ENCODE measurements at places on chromosomes 12 and 14.

DNA sequence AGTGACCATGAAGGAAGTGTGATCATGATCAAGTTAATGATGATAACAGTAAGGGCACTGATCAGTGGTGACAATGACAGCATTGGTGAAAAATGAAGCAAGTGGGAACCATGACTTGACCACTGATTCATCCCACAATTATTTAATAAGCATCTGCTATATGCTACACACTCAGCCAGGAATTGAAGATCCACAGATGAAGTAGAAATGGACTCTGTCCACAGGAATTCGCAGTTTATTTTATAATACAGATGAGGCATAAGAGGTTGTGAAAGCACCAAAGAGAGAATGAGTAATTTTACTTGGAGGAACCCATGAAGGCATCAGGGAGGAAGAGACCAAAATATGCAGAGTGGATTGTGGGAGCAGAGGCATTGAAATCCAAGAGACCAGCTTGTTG lies 33.8 kb upstream of the SMUG1 start:
- peak; percentile 90 for DNase-seq

- no peak for DNase-seq
Observed at GRCh38 chr12:62604373-62604772, 137.7 kb downstream of the MON2 start.

DNA sequence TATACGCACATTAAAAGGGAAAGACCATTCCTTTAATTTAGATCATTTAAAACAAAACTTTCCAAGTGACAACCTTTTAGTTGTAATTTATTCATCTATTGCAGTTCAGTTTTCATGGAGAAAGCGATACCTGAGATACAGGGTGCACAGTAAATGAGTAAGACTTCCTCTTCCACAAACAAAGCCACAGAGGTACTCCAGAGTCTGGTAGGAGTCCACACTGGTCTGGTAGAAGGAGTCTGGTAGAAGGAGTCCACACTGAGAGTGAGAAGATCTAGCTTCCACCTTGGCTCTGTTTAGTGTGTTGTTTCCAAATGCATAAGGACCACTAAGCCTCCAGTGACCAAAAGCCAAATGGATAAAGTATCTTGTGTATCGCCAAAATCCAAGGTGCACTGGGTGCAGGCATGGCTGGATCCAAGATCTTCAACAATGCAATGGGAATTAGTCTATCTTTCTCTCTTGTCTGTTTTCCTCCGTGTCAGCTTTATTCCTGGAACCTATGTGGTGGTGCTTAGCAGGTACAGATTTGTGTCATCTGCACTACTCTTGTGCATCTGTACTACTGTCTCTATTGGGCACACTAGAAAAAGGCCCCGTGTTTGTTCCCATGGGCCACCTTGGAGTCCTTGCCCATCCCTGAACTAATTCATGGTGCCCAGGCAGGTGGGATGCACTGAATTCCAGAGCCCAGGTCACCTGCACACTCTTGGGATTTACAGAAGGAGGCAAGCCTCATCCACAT lies 331.1 kb downstream of the BCL11B start:
- no peak for DNase-seq

GRCh38 chr14:50998612-50999011 lies 54.3 kb upstream of the PYGL start:
- DNase-seq, result no peak

- no peak for DNase-seq
Observed at GRCh38 chr14:56794557-56795283, 15.6 kb downstream of the OTX2 start.

DNA sequence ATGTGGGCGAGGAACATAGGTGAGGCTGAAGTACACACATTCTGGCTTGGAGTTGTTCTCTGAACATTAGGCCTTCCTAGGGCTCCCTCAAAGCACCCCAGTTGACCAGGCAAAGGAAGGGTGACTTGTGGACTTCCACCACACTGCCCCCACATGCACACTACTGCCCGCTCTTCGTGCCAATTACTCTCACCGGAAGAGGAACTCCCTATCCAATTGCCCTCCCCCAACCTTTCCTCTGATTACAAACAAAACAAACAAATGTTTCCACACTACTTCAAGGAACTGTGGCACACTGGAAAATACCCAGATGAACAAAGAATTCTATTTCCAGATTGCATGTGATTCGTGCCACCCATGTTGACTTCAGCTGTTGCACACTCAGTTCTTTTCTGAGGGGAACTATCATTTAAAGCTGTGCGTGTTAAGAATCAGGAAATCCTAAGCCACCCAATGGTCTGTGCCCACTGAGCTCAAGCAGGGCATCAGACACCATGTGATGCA lies 139.3 kb downstream of the SSPN start:
- DNase-seq, result no peak

- DNase-seq, result no peak
Observed at GRCh38 chr14:59352961-59353360, 112.2 kb downstream of the GPR135 start.

GRCh38 chr14:69043596-69044260 lies 64.6 kb upstream of the ACTN1 start:
- no peak for DNase-seq

DNA sequence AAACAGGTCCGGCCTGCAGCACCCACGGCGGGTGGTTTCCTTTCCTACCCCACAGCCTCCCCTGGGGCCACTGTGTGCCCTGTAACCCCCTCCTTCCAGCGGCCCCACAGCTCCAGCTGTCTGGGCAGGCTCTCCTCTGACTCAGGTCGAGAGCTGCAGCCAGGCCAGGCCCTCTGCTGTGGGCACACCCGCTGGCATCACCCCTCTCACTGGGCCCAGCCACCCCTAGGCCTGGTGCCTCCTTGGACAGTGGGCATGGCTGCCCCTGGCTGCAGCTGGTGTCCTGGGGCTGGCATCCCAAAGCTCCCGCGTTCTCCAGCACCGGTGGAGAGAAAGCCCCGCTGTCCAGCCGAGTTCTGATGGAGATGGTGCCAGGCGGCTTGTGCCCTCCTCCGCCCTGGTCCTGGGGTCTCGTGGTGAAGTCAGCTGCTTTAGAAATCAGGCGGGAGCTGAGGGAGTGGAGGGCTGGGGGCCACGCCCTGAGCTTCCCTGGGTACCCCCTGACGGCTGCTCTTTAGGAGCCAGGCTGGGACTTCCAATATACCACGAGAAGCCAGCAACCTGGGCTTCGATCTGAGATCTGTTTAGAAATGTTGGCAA lies 114.9 kb downstream of the KIF26A start:
- no peak for DNase-seq

DNA sequence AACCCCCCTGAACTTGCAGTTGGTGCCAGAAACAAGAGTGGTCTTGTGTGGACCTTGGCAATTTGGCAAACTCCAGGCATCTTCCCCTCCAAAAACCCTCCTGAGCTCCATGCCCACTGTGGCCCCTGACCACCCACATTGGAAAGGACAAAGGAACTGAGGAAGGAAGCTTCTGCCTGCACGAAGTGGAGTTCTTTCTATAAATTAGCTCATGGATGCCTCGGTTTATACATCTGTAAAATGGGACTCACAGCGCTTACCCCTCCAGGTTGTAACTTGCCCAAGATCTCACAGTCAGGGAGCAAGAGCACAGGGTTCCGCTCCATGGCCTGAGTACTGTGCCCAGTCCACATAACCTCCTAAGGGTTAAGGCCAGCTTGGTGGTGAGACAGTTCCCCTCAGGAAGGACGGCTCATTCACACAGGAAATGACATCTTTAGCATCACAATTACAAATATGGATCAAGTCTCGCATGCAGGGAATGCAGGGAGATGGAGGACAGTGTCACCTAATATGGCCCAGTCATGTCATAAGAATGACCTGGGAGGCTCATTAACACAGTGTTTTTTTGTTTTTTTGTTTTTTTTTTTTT lies 66.6 kb downstream of the CLMN start:
- no peak for DNase-seq

GRCh38 chr12:51669271-51669670 lies 78.2 kb downstream of the SCN8A start:
- DNase-seq, result no peak

GRCh38 chr12:1915082-1915968 lies 3.1 kb downstream of the CACNA2D4 start:
- no peak for DNase-seq

DNA sequence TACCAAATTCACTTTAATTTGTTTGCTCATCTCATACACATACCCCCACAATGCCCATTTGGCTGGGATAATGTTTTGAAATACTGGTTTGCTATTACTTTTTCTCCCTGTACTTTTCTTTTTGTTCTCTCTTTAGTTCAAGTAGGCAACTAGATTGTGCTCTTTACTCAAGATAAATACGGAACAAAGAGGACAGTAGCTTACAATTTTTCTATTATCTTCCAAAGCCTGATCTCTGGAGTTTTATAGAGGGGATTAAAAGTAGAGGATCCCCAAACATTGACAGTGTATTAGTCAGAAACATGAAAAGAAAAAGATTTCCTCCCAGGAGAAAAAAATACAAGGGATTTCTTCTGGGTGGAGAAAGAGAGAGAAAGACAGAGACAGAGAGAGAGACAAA lies 102.1 kb upstream of the FSCB start:
- no peak for DNase-seq

GRCh38 chr12:106729611-106730010 lies 44.9 kb upstream of the RIC8B start:
- no peak for DNase-seq

GRCh38 chr12:123954647-123955350 lies 17.8 kb downstream of the CCDC92 start:
- no peak for DNase-seq

GRCh38 chr14:58476320-58476719 lies 48.8 kb downstream of the KIAA0586 start:
- DNase-seq, result no peak

- peak; percentile 81 for DNase-seq
Observed at GRCh38 chr12:45273717-45274271, 57.9 kb downstream of the ANO6 start.

DNA sequence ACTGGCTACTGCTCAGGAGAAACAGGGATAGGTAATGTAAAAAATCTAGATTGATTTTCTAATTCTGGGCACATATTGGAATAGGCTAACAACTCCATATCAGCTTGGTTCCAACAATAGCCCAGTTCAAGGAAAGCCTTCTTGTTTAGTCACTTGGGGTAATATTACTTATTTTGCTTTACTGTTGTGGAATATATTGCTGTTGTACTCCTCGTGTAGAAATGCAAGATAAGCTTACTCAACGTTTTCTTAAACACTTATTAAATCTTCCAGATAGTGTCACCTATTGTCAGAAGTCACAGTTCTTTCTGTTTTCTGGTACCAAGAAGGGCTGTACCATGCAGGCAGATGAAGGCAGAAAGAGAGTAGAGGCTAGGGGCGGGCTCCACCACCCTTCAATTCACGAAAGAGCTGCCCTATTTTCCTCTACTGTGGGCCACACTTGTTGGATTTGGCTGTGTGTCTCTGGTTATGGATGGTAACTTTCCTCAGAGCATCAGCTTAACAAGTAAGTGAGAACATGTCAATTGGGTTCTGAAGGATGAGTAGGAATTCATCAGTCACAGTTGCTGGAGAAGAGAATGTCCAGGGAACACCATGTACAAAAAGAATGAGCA lies 38.0 kb downstream of the CLMN start:
- DNase-seq, result no peak

GRCh38 chr12:79688376-79689060 lies 2.2 kb downstream of the PAWR start:
- no peak for DNase-seq

GRCh38 chr14:104732355-104732804 lies 8.4 kb downstream of the ADSS1 start:
- no peak for DNase-seq

GRCh38 chr14:87990682-87991081 lies 2.3 kb downstream of the GALC start:
- DNase-seq, result no peak

- DNase-seq, result no peak
Observed at GRCh38 chr12:89155826-89156225, 196.5 kb downstream of the DUSP6 start.

DNA sequence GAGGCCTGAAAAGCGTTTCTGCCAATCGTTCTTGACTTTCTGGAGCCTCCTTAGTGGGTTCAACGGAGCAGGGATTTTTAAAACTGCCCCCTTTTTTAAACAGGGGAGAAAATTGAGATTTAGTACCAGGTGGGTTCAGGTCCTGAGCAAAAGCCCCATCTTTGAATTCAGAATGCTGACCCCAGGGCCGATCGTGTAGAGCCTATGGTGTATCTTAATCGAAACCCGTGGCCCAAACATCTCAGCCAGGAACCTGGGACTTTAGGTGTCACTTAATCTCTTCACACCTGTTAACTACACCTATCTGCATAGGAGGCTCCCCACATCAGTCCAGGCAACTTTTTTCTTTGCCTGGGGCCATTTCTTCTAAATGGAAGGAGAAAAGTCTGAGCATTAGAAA lies 6.4 kb upstream of the TBX5 start:
- DNase-seq, result no peak

GRCh38 chr12:103269946-103270345 lies 225.8 kb downstream of the C12orf42 start:
- DNase-seq, result no peak

- no peak for DNase-seq
Observed at GRCh38 chr12:67069451-67070306, 199.5 kb upstream of the CAND1 start.

All from AG04450 (cell line).